Motor neuron (in vitro differentiated cells): ENCODE measurements at places on chromosomes 4 and X. TPM values are rescaled to one million over a fixed set of nuclear protein-coding genes. Genes with fewer than 3 reads are reported as not detected.

The MAOA gene
- 12.2 and 12.9 TPM in 2 replicates for total RNA-seq

The ENAM gene
- total RNA-seq = 0.10 and 0.14 TPM in 2 replicates

The INTS12 gene
- total RNA-seq = 30.8 and 33.7 TPM in 2 replicates

The TIGD4 gene
- total RNA-seq = 3.1 and 3.4 TPM in 2 replicates

The AKAP14 gene
- total RNA-seq = 0.16 and 0.38 TPM in 2 replicates

The VEGFD gene
- total RNA-seq = 0.27 TPM in 1 of 2 replicates, not detected in the other

The ARHGAP36 gene
- 25.1 and 41.8 TPM in 2 replicates for total RNA-seq

The RAB40AL gene
- total RNA-seq = 0.36 and 0.43 TPM in 2 replicates

The SYNPO2 gene
- total RNA-seq = 0.17 and 0.18 TPM in 2 replicates

The SSX7 gene
- not detected in 2 replicates for total RNA-seq

The CXCL11 gene
- total RNA-seq = not detected in 2 replicates

The CABS1 gene
- not detected in 2 replicates for total RNA-seq
